ENCODE measurements at places on chromosomes 6 and 20.

DNA sequence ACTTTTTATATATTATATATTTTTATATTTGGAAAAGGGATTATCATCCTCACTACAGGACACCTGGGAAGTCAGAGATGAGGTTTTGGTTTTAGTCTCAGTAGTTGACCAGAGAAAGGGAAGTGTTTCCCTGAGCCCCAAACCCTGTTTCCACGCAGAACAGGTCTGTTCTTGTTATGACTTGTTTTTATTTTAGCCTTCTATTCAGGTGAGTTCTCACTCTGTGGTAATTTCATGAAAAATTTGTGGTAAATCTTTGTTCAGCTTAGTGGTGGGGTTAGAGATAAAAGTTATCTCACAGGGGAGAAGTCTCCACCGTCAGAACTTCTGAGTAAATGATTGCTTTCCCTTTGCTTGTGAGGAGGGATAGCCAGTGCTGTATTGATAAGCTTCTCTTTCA lies 224.9 kb downstream of the FARS2 start:
- DNase-seq, result no peak

- no peak for DNase-seq
These were observed 17.0 kb downstream of the PCK1 start for GRCh38 chr20:57577679-57578475.

DNA sequence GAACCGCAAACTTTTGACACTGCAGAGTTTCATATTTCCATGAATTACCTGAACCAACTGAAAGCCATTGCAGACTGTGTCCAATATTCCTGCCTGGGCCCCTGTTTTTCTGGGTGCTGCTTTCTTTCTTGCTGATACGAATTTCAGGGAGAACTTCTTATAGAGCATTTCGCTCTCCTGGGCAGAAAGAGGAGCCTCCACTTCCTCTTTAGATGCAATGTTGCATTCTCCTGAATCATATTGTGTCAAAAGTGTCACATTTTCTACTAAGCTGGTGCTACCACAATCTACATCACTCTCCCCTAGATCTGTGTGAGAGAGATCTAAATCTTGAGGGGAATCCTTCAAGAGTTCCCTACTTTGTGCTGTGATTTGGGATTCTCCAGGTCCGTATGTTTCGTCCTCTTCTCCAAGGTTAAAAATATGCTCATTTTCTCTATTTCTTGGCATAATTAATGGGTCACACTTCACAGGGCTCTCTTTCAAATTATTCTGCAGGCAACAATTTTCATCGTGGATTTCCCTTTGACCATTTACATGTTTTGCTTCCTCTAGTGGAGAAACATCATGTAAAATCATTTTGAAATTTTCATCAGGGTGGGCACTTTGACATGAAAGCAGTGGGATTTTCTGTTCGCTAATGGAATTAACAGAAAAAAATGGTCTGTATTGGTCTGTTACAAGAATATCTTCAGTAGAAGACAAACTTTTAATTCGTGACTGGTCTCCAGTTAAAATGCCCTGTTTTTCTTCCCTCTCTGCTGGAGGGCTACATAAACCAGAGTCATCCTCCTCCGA lies 102.3 kb downstream of the DST start:
- DNase-seq, result no peak

DNA sequence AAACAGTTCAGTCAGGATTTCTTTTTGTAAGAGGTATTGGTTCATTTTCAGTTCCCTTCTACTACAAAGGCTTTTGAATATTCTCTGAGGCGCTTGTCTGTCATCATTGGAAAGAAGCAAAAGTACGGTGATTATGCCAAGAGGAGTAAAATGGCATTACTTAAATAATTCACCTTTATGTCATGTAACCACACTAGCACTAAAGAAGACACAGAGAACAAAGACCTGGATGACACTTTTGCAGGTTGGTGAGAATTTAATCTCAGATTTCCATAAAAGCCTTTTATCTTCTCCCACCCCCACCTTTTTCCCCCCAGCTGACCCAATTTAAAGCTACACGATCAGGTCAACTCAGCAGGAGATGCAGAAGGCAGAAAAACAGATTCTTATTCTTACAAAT lies 451.8 kb downstream of the HACE1 start:
- DNase-seq, result no peak

GRCh38 chr20:17513939-17514338 lies 17.2 kb downstream of the BFSP1 start:
- no peak for DNase-seq

DNA sequence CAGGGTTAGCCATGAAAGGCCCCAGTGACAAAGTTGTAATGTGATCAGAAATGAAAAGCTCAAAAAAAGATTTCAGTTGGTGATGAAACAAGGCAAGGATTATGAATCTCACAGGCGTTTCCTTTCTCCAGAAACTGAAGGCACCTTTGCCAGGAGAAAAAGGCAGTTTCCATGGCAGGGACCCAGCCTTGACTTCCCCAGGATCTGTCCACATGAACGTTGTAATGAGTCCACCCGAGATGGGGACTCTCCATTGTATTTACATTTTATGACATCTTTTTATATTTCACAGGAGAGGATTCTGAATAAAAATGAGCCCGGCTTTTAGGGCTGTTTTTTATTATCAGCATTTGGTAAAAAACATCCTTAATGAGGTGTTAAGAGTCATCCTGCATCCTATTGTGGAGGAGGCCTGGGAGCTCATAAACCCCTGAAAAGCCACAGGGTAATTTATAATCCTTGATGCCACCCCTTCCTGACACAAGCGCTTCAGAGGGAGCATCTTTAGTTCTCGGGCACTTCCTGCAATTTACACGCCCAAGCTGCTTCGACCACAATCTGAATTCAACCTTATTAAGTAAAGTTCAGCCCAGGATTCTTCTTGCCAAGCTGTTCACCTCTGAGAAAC lies 74.1 kb upstream of the SALL4 start:
- DNase-seq, result peak; percentile 28
